ENCODE measurements at places on chromosomes 11 and 22.

- DNase-seq: no peak
Observed at GRCh38 chr11:91164452-91164822, 941.6 kb upstream of the CHORDC1 start.

DNA sequence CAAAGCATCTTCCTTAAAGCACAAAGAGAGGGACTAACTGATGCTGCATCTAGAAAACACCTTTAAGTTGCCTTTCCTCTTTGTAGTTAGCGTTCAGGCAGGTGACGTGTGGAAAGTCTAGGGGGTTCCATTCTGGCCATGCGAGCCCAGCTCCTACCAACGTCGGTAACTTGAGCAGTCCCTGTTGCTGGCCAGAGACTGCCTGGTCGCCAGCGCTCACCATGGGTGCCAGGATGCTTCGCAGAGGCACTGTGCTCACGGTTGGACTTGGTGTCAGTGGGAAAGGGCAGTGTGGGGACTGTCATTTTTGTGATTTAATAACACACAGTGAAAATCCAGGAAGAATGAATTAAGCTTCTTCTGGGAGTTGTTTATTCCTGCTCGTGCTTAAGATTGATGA is 40.6 kb downstream of the PPP2R1B start:
- no peak for DNase-seq

GRCh38 chr22:43106302-43106701 is 4.2 kb upstream of the BIK start:
- DNase-seq: no peak

GRCh38 chr22:24894220-24894975 is 52.1 kb downstream of the LHFPL7 start:
- DNase-seq: no peak

DNA sequence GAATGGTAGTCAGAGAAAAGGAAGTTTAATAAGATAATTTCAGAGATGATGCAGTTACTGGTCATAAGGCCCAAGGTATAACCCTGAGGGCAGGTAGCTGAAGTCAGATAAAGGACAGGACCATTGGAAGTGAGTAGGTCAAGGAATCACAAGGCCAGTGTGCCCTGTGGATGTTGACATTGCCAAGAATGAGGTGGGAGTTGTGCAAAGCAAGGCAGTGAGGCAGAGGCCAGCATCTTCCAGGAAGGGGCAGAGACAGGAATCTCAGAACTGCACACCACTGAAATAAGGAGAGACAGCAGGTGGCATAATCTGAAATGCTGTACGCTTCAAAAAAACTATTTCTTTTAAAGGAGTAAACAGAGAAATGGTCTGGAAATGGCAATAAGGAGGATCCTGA is 61.4 kb downstream of the ABTB2 start:
- DNase-seq: no peak

DNA sequence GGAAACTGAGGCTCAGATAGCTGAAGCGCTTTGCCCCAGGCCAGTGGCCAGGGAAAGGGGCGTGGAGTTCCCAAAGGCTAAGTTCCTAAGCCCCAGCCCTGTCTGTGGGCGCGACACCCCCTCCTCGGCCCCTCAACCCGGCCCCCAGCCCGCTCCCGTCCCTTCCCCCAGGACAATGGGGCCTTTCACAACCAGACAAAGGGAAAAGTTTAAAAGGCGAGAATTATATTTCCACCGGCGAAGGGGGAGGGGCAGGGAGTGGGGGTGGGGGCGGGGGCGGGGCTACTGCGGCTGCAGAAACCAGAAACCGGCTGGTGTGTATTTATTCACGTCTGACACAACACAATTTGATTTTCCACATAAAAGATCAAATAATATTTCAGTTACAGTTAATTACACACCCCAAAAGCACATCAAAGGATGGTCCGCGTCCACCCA is 192.1 kb downstream of the MN1 start:
- no peak for DNase-seq

DNA sequence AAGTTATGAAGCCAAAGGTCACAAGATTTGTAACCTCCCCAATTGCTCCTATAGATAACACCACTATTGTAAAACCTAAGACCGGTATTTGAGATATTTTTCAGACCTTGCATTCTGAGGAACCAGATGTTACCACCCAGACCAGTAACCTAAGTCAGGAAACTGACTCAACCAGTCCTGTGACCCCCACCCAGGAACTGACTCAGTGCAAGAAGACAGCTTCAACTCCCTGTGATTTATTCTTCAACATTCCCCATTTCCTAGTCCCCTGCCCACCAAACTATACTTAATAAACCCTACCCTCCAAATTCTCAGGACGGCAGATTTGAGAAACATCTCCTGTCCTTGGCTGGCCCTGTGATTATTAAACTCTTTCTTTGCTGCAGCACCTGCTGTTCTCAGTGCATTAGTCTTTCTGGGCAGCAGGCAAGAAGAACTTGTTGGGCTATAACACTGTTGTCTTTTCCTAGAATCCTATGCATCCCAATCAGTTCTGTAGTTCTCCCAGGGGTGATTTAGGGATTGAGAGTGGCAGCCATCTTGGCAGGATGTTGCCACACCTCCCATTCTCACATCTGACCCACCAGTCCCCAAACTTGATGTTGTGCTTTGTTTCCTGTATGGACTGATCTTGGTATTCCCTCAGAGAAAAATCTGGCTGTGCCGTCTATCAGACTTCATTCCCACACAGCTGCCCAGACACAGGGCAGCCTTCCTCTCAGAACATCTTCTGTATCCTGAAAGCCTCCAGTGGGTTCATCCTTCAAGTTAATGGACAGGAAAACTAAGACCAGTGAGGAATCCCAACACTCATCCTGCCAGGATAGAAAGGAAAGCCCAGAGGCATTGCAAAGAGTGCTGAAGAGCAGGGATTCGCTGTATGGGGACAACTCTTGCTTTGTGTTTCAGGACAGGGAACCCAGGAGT is 104.0 kb downstream of the PDE2A start:
- no peak for DNase-seq

DNA sequence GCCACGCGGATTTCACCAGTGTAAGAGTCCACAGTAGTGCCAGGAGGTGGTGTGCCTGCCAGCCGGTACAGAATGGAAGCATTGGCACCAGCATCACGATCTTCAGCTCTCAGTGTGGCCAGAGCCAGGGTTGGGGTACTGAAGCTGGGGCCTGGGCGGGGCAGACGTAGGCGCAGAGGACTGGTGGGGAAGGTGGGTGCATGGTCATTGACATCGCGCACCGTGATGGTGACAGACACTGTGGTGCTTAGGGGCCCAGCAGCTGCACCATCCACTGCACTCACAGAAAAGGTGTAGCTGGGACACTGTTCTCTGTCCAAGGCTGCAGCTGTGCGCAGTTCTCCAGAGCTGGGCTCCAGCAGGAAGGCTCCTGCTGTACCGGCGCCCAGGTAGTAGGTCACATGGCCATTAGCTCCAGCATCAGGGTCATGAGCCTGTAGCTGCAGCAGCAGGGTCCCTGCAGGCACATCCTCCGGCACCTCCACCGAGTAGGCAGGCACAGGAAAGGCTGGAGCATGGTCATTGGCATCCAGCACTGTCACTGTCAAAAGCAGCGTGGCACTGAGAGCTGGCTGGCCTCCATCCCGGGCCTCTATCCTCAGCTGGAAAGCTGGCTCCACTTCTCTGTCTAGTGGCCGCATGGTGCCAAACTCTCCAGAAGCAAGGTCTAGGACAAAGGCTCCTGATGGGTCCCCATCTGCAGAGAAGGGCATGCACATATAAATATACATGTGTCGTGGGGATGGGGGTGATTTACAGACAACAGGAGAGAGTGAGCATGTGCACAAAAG is 7.9 kb upstream of the TPP1 start:
- no peak for DNase-seq

DNA sequence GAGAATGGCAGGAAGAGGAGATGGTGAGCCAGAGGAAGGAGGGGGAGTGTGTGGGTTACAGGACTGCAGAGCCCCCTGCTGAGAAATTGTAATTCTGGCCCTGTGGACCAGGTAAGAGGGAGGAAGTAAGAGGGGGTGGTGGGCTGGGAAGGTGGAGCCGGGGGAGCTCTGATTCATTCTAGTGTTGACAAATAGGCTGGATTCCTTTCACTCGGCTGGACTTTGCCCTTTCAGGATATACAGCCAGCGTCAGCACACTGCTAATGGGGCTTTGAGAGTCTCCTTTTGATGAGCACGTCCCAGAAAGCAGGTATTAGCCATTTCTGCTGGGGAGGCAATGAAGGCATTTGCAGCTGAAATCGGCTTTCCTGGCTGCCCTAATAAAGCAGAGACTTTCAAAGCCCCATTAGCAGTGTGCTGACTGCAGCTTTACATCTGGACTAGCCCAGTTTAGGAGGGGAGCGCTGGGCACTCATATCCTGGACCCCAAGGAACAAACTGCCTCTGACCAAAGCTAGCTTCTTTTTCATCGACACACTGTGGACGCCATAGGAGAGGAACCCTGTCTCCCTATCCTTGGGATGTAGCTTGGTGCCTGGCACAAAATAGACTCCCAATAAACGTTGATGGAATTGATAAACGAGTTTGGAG is 44.8 kb upstream of the CADM1 start:
- DNase-seq: no peak

DNA sequence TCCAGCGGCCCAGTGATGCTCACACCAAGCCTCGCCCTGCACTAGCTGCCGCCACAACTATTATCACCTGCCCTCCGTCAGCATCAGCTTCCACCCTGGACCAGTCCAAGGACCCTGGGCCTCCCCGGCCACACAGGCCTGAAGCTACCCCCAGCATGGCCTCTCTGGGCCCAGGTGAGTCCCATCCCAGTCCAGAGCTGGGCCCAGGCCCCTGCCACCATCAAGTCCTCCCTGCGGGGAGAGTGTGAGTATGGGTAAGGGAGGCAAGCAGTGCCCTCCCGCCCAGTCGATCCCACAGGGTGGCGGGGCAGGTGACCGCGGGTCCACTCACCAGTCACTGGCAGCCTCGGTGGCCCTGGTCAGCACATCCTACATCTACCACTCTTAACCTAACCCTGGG is 9.5 kb upstream of the SUSD2 start:
- DNase-seq: no peak

DNA sequence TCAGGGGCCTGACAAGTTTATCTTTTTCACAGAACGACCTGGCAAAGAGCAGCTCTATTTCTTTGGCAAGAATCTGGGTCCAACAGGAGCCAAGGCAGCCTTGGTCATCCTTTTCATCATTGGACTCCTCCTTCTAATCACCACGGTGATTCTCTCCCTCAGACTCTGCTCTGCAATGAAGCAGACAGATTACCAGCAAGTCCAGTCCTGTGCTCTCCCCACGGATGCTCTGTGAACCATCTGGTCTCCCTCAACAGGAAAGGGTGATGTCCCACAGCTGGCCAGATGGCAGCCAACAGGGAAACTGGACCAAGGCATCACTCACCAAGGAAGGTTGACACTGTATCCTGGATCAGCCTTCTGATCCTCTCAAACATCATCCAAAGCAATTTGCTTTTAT is 17.0 kb upstream of the PANX1 start:
- DNase-seq: no peak

DNA sequence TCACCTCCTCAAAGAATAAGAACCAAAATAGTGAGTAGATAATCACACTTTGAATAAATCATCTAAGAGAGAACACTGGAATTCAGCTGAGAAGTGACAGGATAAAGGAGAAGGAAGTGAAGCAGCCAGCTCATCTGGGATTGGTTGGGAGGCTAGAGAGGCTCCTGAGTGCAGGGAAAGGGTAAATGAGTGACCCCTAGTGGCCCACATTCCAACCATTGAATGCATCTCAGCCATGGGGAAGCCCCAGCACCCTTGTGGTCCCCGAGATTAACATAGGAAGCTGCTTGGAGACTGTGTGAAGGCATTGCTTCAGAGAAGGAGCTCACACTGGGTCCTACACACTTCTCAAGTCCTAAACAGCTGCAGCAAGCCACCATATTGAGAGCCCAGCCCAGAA is 82.3 kb downstream of the JRKL start:
- no peak for DNase-seq

DNA sequence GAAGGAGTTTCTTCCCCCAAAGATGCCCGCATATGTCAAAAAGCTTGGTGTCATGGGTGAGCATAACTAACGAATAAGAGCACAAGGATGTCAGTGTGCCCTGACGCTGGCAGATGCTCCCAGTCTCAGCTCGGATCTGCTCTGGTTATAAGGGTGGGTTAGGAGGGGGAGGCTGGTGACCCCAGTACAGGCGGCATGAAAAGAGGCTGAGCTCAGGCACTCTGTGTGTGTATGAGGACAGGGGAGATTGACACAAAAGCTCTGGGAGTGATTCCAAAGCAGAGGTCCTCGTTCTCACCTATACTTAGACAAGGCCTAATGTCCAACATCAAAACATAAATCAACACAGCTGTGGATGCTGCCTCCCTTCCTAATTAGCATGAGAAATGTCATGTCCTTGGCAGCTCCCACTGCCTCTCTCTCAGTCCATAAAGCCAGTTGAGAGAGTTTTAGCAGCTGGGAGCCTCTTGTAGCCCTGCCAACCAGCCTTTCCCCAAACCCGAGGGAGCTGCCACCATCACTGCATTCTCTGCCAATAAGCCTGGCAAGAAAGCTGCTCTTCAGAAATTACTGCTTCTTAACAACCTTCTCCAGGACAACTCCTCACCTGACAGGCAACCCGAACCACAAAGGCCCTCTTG is 59.8 kb downstream of the SC5D start:
- no peak for DNase-seq

GRCh38 chr11:61602775-61603569 is 22.1 kb upstream of the SYT7 start:
- no peak for DNase-seq

DNA sequence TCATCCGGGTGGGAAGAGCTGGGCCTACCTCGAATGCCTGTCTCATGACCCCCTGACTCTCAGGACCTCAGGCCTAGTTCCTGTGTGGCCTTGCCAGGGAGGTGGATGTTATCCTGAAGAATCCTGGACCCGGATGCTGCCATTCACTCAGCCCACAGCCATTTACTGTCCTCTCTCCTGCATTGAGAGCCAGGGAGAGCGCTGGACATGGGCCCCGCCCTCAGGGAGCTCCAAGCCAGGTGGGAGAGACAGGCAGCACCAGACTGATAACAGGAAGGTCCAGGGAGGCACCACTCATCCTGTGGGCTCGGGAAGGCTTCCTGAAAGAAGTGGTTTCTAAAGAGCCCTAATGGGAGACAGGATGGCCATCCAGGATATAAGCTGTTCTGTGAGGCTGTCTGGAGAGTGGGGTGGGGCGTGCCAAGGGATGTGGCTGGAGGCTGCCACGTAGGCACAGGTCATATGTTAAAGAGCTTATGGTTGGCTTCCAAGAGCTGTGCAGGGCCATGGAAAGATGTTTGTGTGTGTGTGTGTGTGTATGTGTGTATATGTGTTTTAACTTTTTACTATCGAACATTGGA is 8.6 kb downstream of the SERPINH1 start:
- DNase-seq: no peak

DNA sequence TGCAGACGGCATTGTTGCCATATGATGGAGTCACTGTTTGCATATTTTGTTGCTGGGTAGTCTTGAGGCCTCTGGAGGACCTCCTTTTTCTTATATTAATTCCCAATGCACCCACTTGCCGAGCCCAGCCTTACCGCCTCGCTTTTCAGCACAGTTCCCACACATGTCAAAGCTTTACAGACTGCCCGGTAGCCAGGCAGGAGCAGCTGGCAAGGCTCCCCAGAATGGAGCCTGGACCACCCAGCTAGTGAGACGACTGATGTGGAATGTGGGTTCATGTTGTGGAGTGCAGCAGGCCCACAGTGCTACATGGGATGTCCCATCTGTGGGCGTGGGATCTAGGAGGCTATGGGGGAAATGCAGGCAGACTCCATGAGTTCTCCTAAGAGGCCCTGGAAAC is 99.4 kb upstream of the MTMR2 start:
- DNase-seq: no peak

- DNase-seq: no peak
Observed at GRCh38 chr11:1780700-1781592, 17.2 kb upstream of the CTSD start.
